ENCODE measurements at places on chromosomes 5 and 9.

DNA sequence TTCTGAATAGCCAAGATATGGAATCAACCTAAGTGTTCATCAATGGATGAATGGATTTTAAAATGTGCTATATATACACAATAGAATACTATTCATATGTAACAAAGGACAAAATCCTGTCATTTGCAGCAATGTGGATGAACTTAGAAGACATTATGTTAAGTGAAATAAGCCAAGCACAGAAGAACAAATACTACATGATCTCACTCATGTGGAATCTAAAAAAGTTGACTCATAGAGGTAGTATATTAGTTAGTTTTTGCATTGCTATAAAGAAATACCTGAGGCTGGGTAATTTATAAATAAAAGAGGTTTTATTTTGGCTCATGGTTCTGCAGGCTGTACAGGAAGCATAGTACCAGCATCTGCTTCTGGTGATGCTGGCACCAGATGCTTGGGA lies 8.1 kb downstream of the CATSPER3 start:
- DNase-seq, result no peak

GRCh38 chr5:146754621-146755020 lies 123.9 kb downstream of the PPP2R2B start:
- no peak for DNase-seq

GRCh38 chr9:109241207-109241606 lies 74.2 kb upstream of the FRRS1L start:
- no peak for DNase-seq

DNA sequence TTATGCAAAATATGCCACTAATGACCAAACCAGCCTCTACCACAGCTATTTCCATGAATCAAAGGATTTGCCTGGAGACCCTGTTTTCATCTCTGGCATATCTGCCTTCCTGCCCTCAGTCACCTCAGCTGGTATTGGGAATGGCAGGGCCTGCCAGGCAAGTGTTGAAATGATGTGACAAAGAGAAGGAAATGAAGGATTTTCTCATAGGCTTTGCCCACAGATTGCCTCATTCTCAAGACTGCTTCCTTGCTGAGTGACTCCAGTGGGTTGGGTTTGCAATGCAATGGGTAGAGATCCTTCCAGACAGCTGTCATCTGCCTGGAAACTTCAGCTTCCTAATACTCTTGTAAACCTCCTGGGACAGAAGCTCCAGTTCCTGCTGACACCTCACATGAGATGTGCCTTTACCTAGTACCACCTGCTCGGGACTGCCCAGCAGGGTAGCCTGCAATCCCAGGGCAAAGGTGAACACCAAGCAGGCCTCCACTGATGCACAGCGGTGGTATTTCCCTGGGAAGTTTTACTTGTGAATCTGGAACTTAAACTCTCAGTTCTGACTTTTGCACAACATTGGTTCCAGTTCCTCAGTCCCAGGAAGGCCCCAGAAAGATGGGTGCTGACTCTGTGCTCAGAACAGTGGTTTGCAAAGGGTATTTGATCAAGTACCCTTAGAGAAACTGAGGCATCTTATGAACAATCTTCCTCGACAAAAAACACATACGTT lies 64.8 kb upstream of the SLC1A1 start:
- DNase-seq, result no peak

- peak; percentile 50 for DNase-seq
These were observed 1.4 kb downstream of the RALGPS1 start for GRCh38 chr9:126915846-126916543.

Data from activated effector memory CD4-positive, alpha-beta T cell treated with anti-CD3 and anti-CD28 coated beads, Interleukin-2, amount 50 U/mL, for 16 hours (primary cell).